ENCODE measurements at places on chromosomes 5 and 9.

GRCh38 chr5:14718778-14719177 lies 54.3 kb downstream of the OTULIN start:
- DNase-seq: no peak

- DNase-seq: no peak
These were observed 143.6 kb downstream of the MRPS30 start for GRCh38 chr5:44952376-44952775.

GRCh38 chr9:107782789-107783188 lies 293.2 kb upstream of the KLF4 start:
- DNase-seq: no peak

GRCh38 chr5:171312129-171312974 lies 3.3 kb downstream of the TLX3 start:
- no peak for DNase-seq

DNA sequence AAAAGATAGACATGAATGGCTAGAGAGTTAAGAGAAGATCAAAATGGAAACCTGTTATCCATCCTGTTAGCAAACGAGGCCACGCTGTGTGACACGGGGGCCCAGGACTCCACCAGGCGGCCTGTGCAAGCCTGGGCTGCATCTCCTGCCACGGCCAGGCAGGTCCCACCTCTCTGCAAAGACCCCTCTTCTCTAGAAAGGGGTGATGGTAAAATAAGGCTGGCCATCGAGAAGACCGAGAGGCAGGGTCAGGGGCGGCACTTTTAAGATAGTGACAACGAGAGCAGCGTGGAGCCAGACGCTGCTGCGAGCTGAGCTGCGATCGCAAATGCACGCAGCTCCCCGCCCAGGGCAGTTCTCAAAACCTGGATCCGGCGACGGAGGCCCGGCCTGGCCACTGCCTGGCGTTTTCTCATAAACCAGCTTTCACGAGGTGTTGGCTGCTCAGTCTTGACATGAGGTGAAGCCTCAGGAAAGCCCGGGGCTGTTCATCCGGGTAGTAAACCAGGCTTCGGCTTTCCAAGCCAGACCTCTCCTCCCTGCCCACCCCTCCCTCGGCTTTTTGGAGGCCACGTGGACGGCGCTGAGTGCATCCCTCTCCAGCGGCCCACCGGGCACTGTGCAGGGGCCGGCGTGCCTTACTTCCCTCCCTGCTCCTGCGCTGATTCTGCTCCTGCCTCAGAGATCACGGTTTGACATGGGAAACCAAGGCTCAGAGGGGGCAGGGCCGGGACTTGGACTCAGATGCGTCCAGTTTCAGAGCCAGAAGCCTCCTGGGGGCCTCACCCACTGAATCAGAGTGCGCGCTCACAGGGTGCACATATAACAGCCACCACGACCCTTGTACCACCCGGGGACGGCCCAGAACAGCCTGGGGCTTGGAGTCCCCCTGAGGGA lies 151.6 kb upstream of the PHYKPL start:
- no peak for DNase-seq

- DNase-seq: no peak
These were observed 64.2 kb upstream of the PAM start for GRCh38 chr5:102690910-102691309.

DNA sequence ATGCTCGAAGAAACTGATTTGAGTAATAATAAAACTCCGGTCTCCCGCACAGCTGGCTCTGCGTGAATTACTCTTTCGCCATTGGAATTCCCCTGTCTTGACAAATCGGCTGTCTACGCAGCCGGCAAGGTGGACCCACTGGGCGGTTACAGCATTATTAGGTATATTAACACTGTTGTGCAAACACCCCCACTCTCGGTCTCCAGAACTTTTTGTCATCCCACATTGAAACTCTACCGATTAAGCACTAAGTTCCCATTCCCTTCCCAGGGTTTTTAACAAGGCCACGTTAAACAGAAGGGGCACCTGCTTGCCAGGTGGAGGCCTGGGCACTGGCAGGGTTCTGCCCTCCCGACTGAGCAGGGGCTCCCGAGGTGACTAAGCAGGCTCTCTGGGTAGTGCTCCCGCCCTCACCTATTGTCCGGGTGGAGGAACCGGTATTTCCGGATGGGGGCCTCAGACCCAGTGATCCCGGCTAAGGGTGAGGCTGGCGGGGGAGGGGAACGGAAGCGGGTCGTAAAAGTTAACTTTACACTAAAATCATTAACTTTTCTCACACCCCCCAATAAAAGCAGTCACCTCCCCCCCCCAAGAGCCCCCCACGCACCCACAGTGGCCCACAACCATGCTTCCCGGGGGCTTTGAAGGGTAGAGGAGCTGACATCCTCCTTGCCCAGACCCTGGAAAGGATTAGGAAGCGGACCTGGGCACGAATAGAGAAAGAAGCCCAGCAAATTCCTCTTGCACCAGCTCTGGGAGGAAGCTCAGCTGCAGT lies 53.5 kb upstream of the TJP2 start:
- DNase-seq: no peak

DNA sequence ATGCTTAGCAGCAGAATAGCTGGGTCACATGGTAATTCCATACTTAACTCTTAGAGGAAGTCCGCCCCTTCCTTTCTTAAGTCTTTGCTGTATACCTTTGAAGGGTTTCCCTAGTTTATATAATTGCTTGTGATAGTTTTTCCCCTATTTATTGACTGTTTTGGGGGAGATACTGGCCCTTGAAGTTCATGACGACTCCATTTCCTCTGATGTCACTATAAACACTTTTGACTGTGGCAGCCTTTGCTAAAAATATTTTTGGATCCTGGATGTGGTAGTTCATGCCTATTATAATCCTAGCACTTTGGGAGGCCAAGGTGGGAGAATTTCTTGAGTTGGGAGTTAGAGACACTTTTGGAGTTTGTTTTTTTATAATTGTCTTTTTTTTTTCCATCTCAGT lies 38.4 kb downstream of the NSD1 start:
- no peak for DNase-seq

GRCh38 chr5:72271702-72272101 lies 48.3 kb downstream of the MRPS27 start:
- no peak for DNase-seq

GRCh38 chr5:171578049-171578828 lies 158.8 kb downstream of the FGF18 start:
- DNase-seq: no peak

DNA sequence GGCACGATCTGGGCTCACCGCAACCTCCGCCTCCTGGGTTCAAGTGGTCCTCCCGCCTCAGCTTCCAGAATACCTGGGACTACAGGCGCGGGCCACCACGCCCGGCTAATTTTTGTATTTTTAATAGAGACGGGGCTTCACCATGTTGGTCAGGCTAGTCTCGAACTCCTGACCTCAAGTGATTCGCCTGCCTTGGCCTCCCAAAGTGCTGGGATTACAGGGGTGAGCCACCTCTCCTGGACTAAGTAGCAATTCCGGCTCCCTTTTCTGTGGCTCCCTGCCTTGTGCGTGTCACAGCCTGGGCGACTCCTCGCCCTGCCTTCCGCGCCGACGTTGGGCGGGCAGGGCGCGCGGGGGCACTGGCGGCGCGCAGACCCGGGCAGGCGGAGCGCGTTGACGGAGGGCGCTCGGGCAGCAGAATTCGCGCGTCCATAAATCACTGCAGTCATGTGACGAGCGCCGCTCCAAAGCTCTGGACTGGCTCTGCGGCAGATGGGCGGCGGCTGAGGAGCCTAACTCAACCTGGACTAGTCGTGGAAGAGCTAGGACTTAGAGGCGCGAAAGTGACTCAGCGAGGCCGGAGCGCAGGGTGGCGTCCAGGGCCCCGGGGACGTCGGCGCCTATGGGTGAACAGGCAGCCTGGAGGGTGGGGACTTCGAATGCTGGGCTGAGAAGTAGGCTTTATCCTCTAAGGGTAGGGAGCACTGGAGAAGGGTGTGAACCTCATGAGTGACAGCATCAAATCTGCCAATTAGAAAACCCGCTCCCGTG lies 1.4 kb upstream of the CIZ1 start:
- DNase-seq: no peak

DNA sequence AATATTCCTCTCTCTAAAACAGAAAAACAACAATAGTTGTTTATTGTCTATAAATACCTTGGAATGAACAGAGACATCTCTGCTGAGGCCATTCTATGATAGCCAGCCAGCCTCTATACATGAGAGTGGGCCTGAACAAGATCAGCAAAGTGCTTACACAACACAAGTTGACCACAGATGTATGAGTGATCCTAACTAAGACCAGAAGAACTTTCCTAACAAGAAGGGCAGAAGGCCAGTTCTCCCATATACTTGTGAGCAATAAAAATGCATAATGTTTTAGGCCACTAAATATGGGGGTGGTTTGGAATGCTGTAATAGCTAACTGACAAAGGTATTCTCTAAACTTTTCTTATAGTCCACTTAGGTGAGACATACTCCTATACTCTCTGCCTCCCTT lies 345.7 kb downstream of the SPATA31D1 start:
- DNase-seq: no peak

DNA sequence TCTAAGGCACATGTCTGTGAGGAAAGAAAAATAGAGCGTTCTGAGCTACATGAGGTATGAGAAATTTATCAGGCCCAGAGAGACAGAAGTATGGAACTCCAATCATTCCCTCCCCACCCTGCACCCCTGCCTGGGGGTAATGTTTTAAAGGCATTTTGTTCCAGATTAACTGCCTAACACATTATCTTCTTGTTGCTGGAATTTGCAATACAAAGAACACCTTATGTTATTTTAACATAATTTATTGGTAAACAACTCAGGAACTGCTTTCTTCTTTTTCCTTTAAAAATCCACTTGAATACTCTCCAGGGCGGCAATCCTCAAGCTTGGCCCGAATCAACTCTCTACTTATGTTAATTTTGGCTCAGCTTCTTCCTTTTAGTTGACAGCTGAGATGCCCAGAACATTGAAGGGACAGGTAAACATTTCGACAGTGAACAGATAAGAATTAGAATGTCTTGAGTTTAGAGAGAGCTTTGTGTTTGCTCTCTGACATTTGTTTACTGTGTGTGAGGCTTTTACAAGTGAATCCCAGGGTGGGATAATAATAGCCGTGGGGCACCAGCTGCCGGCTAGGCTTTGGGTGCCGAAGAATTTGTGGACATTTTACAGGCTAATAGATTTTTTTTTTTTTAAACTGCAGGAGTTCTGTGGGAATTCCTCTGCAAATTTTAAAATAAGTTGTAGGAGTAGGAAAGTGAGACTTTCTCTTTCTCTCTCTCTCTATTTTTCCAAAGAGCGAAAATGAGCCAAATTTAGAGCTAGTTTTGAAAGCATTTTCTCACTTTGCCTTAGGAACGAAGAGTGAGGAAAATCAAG lies 96.4 kb upstream of the TAF11L2 start:
- DNase-seq: no peak

- no peak for DNase-seq
These were observed 47.7 kb downstream of the BOD1 start for GRCh38 chr5:173568703-173569102.

- DNase-seq: no peak
These were observed 34.3 kb upstream of the SPATA31D4 start for GRCh38 chr9:81893929-81894328.

GRCh38 chr9:64066736-64067368 lies 1218.2 kb downstream of the FOXD4L5 start:
- DNase-seq: no peak

- no peak for DNase-seq
These were observed 33.5 kb downstream of the MOCS2 start for GRCh38 chr5:53076014-53076583.

- no peak for DNase-seq
These were observed 23.2 kb downstream of the STK10 start for GRCh38 chr5:172164769-172165212.

GRCh38 chr5:88886746-88887341 lies 3.9 kb upstream of the MEF2C start:
- no peak for DNase-seq

DNA sequence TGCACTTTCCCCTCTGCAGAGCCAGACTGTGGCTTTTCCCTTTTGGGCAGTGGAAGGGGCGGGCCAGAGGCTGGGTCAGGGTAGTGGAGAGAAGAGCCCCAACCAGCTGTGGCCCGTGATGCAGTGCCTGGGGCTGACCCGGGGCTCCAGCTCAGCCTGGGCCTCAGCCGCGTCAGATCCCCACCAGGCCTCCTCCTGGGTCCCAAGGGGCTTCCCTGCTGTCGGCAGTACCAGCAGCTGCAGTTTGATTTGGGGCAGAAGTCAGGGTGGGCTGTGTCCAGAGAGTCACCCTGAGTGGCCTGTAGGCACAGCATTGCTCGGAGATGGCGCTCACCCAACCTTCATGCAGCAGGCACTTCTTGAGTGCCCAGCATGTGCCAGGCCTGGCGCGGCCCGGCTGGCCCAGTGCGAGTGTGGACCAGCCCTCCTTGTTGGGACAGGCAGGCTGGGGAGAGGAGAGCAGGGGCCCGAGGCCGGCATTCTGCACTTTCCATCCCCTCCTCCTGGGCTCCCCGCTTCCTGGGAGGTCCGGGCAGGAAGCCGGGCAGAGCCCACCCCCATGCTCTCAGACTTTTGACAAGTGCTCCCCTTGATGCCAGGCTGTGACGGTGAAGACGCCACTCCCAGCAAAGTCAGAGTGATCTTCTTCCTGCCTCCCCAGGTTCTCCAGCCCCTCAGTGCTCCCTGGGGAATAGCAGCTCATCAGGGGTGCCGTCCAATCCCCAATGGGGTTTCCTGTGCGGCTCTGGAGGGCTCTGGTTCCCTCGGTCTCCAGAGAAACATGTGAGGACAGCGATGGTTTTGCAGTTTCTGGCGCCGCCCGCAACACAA lies 88.3 kb upstream of the COL5A1 start:
- DNase-seq: no peak

GRCh38 chr9:103397868-103398600 lies 402.9 kb downstream of the CYLC2 start:
- no peak for DNase-seq

- no peak for DNase-seq
These were observed 840.3 kb upstream of the SEMA6A start for GRCh38 chr5:117414926-117415325.

DNA sequence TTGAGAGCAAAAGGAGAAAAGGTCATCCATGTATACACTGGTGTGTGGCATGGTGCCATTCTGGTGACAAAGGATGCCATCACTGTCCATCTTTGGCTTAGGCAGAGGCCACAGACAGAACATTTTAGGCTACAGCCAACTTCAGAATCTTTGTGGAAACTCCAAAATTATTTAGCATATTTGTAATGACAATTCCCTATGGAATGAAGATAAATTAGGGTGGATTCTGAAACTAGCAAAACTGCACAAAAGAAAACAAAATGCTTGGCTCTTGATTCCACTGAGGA lies 92.5 kb downstream of the FBXW11 start:
- no peak for DNase-seq

DNA sequence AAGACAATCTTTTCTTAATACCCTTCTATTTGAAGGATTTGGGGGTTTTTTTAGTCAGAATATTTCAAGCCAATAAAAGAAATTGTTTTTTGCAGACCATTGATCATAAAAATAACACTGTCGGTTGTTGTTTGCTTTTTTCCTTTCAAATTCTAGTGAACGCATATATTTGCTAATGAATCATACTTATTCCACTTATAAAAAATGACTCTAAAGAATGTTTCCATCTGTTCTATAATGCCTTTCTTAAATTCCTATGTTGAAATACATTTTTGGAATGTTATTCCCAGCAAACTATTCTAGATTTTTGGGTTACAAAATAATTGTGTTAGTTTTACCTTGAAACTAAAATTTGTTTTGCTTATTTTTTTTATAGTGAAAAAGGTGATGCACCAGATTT lies 32.2 kb downstream of the CWC27 start:
- no peak for DNase-seq

Data from activated gamma-delta T cell treated with anti-CD3 and anti-CD28 coated beads, Interleukin-2, amount 50 U/mL, for 16 hours (primary cell).